ENCODE measurements at places on chromosomes 12 and 14.
A peak's percentile ranks its signal among the peaks of the same experiment; 100 is the strongest.

GRCh38 chr12:122517877-122518276, 8.9 kb downstream of the RSRC2 start:
- DNase-seq, result no peak

- DNase-seq, result no peak
These were observed 23.6 kb upstream of the RPLP0 start for GRCh38 chr12:120224304-120225199.

- peak; percentile 60 for DNase-seq
These were observed 22.4 kb upstream of the FBXO21 start for GRCh38 chr12:117212563-117213190.

GRCh38 chr12:8681129-8681884, 16.5 kb upstream of the RIMKLB start:
- DNase-seq, result no peak

DNA sequence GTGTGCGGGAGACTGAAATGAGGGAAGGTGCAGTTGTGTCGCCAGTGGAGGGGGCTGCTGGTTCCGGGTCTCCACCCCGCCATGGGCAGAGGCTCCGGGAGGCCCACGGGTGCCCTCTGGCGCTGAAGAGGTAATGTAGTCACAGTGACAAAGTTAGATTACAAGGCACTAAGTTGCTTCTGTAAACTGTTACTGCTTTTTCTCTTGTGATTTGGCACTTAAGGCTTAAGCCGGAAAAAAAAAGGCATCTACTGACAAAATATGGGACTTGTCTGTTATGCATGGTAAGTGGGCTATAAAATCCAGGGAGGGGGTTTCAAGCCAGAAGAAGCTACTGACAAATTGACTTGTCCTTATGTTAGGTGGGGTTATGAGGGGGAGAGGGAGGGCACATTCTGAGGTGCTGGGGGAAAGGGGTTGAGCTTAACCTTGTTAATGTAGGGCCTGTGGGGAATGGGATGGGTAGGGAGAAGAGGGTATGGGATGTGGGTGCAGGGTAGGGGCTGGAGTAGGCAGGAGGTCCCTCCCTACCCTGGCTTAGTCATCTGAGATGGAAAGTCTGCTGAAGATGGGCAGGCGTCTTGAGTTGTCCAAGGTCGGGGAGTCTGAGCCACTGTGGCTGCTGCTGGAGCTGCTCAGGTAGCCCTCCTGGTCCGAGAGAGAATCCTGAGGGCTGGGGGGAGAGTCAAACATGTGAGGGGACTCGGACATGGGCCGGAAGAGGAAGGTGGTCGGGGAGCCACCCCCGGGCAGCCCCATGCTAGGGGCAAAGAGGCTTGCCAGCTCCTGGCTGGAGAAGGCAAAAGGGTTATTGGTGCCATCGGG, 3.7 kb downstream of the ZFP36L1 start:
- peak; percentile 86 for DNase-seq

Data from activated CD4-positive, alpha-beta T cell treated with anti-CD3 and anti-CD28 coated beads, Interleukin-2, amount 50 U/mL, for 4 hours (primary cell).